ENCODE measurements at places on chromosomes 6 and 20. TPM values are rescaled to one million over a fixed set of nuclear protein-coding genes. Genes with fewer than 3 reads are reported as not detected.

The TRERF1 gene
- total RNA-seq, result 42.3 TPM

The SYCP2L gene
- 7.3 TPM for total RNA-seq

The C6orf141 gene
- not detected for total RNA-seq

The ME1 gene
- total RNA-seq, result not detected

The NKAIN2 gene
- total RNA-seq, result not detected

The MYMX gene
- not detected for total RNA-seq

The UNC5CL gene
- 5.3 TPM for total RNA-seq

GRCh38 chr20:37822141-37822601 lies 80.8 kb upstream of the VSTM2L start:
- DNase-seq, result no peak

DNA sequence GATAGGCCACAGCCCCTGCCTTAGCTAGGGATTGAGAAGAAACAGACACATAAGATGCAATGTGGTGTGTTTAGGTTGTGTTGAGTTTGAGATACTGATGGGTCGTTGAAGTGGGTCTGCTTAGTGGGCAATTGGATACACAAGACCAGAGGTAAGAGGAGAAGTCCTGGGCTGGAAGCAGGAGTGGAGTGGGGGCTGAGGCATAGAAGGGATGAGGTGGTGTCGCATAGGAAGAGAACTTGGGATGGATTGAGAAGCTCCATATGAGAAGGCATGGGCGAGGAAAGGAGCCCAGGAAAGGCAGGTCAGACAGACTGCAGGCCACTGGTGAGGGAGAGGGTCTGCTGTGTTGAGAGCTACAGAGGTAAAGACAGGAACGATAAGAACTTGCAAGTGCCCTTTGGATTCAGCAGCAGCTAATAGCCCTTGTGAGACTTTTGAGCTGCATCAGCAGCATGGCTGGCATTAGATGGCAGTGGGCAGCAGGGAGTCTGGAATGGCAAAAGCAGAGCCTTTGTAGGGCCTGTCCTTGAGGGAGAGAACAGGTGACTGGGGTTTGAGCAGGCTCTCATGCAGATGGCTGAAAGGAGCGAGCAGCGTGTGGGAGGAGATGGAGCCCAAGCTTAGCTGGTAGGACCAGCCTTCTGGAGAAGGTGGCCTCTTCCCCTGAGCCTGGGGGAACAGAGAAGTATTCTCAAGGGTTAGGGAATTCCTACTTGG lies 33.2 kb downstream of the PLCG1 start:
- no peak for DNase-seq

DNA sequence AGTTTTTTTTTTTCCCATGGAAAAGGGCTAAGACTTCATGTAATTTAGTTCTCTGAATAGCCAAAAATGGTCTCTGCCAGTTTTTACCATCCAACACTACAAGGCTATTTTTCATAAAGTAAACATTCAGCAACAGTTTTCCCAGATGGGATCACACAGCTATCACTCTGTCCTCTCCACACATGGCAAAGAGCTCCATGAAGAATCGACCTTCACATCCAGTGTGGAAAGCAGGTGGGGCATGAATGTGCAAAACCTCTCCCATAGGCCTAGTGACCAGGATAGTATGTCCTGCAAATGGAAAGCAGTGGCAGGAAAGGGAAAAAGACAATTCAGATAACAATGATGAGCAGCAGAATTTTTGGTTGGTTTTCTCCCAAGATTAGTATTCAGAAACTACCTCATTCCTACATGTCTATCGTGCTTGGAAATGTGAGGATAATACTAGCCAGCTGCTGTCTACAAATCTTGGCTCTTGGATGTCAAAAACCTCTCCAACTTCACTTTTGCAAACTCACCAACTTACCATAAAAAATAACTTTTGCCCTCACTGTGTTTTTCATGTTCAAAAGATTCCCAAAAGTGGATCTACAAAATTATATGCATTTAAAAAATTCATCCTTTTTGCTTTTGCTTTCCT lies 159.7 kb upstream of the MCHR2 start:
- DNase-seq, result no peak

DNA sequence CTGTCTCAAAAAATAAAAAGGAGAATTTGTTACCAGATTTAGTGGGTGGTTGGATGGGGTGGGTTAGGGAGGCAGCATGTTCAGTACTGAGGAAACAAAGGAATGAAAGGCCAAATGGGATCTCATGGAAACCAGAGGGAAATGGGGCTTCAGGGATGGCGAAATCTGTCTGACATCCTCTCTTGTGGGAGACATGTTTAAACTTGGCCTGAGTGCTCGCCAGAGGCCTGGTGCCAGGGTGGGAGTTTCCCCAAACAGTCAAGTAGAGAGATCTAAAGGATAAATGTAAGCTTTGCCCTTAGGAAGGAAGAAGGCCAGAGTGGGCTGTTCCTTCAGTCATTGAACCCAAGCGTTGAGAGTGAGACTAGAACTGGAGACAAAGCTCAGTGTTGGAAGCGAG lies 61.9 kb upstream of the AKIRIN2 start:
- DNase-seq, result no peak

GRCh38 chr20:32078791-32079190 lies 26.7 kb downstream of the HCK start:
- DNase-seq, result no peak
